ENCODE measurements at places on chromosomes 1 and 21. TPM values are rescaled to one million over a fixed set of nuclear protein-coding genes. Genes with fewer than 3 reads are reported as not detected.

The CTSK gene
- 295 TPM for total RNA-seq

The C1QTNF12 gene
- total RNA-seq: 5.1 TPM

The IFT25 gene
- total RNA-seq: 40.3 TPM

The LRRC71 gene
- not detected for total RNA-seq

The ATXN7L2 gene
- total RNA-seq: 1.7 TPM

The SERINC2 gene
- total RNA-seq: 38.9 TPM

The CLCC1 gene
- 44.5 TPM for total RNA-seq

The ESRRG gene
- 0.29 TPM for total RNA-seq

The KCTD3 gene
- 83.0 TPM for total RNA-seq

The TAGLN2 gene
- total RNA-seq: 504 TPM

The REG4 gene
- not detected for total RNA-seq

The SLC30A10 gene
- not detected for total RNA-seq

Data from smooth muscle cell of trachea (primary cell).